ENCODE measurements at places on chromosomes 5 and 9.
A peak's percentile ranks its signal among the peaks of the same experiment; 100 is the strongest.

DNA sequence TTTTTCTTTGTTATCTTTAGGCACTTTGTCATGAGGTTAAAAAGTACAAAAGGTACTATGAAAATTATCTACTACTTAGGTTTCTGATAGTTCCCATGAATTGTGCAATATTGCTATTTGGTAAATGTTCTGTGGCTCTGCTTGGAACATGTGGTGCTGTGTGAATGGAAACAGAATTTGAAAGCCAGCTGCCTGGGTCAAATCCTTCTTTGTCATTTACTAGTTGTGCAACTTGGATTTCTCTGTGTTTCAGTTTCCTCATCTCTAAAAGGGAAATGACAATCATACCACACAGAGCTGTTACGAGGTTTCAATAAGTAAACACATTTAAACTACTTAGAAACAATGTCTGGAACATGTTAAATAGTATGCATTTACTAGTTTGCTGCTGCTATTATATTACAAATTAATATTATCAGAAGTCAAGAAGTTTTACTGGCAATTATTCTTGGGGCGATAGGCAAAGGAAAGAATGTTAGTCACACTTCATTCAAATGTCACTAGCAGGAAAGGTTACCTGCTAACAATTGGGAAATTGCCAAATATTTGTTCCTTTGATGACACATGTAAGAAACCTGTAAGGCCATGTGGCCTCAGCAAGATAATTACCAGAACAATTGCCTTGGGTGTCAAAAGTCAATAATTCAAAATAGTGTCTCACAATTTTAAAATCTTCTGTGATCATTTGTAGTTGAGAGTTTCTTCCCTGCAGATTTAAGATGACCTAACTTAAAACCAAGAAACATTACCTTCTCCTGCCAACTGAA is 184.8 kb downstream of the KIAA0825 start:
- peak; percentile 72 for DNase-seq

DNA sequence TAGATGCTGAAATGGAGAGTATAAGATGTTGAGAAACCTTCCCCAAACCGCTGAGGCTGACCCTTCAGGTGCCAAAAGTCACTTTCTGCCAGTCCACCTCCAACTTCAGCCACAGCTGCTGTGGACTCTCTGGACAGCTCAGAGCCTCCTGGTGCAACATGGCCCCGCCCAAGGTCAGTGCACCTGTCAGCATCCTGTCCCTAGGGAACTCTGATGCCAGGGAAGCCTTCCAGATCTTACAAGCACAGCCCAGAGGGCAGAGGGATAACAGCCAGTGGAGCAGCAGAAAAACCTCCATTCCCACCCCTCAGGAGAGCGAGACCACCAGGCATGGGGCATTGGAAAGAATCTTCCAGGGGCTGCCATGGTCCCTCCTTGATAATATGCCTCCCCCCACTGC is 10.5 kb upstream of the PTGES2 start:
- DNase-seq: no peak

GRCh38 chr9:133632806-133633680 is 3.1 kb upstream of the DBH start:
- no peak for DNase-seq

GRCh38 chr5:150000990-150001659 is 586 bp downstream of the HMGXB3 start:
- no peak for DNase-seq

DNA sequence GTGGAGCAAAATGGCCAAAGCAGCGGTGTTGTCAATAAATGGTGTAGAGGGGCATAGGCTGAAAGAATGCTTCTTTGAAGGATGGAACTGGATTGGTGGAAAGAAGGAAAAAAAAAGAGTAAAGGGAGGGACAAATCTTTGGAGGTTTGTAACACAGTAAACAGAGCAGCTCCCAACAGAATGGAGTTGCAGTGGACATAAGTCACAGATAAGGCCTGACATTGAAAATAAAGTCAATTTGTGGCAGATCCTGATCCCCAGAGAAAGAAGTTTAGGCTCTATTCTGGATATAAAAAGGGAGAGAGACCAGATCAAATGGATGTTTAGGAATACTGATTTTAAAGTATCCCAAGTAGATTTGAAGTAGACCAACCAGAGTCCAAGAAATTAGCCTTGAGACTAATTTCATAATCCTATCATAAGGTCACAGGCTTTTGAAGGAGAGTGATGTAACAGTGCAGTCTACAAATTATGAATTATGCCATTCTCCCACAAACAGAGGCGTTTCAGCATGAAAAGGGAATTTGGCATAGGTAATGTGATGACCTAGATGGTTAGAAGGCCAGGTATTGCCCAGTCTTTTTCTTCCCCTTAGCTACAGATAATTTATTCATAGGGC is 8.9 kb downstream of the ALDH1A1 start:
- DNase-seq: no peak

- no peak for DNase-seq
Observed at GRCh38 chr9:133882849-133883755, 109.0 kb downstream of the VAV2 start.

- DNase-seq: no peak
Observed at GRCh38 chr5:149018909-149019443, 43.9 kb downstream of the SH3TC2 start.

- no peak for DNase-seq
Observed at GRCh38 chr9:32403567-32404260, 19.3 kb downstream of the ACO1 start.

DNA sequence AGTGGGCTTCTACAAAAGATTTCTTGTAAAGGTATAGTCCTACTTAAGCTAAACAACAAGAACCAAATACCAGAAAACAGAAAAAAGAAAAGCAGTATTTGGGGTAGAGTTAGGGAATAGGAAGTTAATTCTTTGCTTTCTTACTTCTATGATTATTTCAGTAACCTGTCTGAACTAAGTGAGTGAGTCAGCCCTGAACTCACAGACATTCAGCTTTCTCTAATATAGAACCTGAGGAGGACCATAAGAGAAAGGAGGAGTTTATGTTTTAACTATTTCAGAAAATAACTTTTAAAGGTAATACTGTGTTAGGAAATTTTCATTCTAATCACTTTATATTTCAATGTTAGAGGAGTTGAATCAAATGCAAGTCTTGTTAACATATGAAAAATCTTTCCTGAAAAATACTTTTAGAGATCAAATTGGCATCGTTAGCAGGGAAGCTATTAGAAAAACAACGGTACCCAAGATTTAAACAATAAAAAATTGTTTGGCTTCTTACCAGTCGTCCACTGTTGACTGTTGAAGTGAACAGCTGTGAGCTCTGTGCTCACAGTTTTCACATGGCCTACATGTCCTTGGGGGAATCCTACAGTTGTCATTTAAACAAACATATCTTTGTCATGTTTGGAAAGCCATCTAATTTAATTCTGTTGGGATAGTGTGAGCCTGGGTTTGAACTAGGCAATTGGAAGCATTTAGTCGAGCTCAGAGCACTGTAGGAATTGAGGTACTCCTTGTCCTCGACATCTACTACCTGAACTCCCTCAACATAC is 19.9 kb upstream of the ZFAND5 start:
- no peak for DNase-seq

DNA sequence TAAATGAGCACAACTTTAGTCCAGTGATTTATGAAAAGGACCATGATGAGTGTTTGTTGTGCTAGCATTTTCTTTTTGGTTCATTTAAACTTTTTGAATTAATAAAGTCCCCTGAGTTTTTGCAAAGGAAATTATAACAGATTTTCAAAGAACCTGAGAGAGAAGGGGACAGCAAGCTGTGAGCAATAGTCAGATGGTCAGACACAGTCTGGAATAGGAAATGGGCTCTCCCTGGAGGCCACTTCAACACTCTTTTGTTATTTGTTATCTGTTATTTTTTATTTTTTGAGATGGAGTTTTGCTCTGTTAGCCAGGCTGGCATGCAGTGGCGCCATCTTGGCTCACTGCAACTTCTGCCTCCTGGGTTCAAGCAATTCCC is 171.1 kb downstream of the ARHGEF28 start:
- no peak for DNase-seq

DNA sequence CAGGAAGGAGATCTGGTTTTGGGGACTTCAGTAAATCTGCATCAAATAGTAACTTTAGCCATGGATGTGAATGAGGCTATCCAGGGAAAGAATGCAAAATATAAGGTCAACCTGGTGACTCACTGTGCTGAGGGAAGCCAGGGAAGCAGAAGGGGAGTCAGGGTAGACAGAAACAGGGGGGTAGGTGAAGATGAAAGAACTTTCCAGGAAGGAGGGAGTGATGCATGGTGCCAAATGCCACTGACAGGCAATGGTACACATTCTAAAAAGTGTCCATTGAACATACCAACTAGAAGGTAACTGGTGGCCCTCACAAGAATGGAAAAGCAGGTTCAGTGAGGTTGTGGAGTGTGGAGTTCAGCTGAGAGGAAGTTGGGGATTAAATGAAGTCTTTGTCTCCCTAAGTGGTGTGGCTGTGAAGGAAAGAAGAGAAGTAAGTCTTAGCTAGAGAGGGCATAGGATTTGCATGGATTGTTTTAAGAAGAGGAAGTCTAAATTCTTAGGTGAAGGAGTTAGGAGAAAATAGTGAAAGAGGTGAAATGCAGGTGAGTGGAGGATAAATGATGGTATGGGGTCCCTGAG is 35.5 kb downstream of the PALM2AKAP2 start:
- no peak for DNase-seq

GRCh38 chr9:135959814-135960213 is 1.4 kb downstream of the UBAC1 start:
- DNase-seq: no peak

GRCh38 chr5:131521252-131521651 is 113.8 kb downstream of the RAPGEF6 start:
- no peak for DNase-seq

DNA sequence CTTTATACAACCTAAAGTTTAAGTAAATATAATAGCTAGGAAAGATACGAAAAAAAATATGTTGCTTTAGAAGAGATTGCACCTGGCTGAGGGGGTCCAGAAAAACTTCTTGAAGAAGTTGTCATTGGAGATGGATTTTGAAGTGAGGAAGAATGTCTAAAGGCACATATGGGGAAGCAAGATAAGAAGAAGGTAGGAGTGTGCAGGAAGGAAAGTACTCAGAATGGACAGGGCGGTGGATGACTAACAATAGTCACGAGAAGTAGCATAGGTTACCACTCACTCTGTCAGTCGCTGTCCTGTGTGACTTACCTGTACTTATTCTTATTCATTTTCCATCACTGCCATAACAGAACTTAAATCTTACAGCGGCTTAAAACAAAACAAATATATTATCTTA is 251.6 kb downstream of the GRIA1 start:
- DNase-seq: no peak

- peak; percentile 46 for DNase-seq
Observed at GRCh38 chr5:78953092-78953800, 31.9 kb downstream of the ARSB start.

All from GM04503 (cell line).